ENCODE measurements at places on chromosomes 12 and 14.

- no peak for DNase-seq
Measured at GRCh38 chr14:85122690-85123089, 407.3 kb upstream of the FLRT2 start.

- no peak for DNase-seq
Measured at GRCh38 chr14:76647697-76648298, 113.5 kb upstream of the VASH1 start.

DNA sequence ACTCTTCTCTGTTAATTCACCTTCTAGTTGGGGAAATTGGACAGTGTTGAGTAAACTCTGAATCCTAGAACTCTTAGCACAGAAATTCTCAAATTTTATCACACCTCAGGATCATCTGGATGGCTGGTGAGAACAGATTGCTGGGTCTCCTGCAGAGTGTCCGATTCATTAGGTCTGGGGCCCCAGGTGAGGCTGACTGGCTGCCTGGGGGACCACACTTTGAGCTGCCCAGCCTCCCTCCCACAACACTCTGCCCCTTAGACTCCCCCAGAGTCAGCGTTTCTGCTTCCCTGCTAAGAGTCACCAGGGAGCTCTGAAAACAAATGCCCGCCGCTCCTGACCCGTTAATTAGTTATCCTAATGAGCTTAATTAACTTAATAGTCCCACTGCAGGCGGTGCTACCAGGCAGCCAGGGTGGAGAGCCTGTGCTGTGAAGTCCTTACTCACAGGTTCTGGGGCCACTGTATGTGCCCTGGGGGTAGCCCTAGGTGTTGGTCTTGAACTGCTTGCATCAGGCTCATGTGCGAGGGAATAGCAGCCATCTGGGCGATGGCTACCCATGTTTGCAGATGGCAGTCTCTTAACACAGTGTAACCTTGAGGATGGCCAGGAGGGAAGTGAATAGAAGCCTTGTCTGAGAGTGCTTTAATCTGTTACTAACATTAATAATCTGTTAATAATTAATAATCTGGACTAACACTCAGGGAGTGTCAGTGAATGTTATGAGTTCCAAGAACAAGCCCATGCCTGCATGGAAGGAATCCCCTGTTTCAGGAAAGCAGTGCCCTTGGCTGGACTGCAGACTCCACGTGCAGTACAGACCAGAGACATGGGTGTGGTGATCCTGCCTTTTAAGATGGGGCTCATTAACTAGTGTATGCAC, 35.6 kb downstream of the AACS start:
- DNase-seq = no peak

DNA sequence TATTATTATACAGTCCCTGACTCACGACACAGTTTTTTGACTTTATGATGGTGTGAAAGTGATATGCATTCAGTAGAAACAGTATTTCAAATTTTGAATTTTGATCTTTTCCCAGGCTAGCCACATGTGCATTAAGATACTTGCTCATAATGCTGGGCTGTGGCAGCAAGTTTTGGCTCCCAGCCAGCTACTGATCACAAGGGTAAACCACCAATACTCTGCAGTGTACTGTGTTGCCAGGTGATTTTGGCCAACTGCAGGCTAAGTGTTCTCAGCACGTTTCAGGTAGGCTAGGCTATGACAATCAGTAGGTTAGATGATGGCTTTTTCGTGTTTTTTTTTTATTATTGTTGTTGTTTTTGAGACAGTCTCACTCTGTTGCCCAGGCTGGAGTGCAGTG, 69.4 kb upstream of the ACTN1 start:
- DNase-seq = no peak

DNA sequence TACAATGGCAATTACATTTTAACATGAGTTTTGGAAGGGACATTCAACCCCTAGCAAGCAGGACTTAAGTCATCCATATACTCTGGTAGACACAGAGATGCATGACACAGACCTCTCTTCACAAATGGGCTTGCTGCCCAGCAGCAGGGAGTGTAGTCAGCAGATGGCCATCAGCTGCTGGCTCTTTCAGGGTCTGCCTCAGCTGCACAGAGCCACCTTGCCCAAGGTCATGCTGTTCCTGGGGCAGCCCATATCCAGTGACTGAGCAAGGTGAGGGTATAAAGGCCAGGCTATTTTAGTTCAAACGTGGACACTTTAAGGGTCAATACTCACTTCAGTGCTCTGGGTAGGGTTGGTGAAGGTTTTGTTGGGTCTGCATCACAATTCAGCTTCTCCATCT, 58.3 kb upstream of the JDP2 start:
- DNase-seq = no peak

GRCh38 chr12:60035835-60036234, 440.0 kb downstream of the SLC16A7 start:
- DNase-seq = no peak

DNA sequence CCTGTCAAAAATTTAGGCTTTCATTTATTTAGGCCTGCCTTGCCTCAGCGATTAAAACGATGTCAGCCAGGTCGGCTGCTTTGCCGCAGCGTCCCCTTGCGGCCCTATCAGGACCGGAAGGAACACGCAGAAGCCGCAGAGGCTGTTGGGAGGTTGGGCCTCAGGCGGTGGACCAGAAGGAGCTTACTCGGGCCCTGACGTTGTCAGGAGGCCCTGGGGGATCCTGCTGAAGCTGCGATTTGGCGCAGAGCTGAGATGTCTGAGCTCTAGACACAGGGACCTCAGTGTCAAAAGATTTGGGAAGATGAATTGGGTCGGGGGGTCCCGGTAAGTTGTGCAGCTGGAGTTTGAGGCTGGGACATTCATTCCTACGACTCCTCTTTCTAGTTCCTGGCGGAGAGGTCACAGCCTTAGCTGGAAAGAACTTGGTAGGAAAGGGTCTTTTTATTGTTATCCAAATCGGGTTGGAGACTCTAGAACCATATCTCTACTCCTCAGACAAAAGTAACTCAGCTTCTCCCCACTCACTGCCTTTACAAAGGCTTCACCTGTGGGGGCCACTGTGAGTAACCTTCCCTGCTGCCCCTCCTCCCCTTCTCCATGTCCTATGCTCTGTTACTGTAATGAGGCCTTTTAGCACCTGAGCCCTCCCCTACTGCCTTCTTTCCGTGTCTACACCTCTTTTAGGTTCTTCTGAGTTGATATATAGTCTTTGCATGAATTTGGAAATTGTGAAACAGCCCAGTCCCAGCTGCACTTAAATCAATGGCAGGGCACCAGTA, 6.6 kb upstream of the ABCD2 start:
- no peak for DNase-seq

GRCh38 chr12:31215518-31216232, 110.3 kb downstream of the SINHCAF start:
- no peak for DNase-seq

DNA sequence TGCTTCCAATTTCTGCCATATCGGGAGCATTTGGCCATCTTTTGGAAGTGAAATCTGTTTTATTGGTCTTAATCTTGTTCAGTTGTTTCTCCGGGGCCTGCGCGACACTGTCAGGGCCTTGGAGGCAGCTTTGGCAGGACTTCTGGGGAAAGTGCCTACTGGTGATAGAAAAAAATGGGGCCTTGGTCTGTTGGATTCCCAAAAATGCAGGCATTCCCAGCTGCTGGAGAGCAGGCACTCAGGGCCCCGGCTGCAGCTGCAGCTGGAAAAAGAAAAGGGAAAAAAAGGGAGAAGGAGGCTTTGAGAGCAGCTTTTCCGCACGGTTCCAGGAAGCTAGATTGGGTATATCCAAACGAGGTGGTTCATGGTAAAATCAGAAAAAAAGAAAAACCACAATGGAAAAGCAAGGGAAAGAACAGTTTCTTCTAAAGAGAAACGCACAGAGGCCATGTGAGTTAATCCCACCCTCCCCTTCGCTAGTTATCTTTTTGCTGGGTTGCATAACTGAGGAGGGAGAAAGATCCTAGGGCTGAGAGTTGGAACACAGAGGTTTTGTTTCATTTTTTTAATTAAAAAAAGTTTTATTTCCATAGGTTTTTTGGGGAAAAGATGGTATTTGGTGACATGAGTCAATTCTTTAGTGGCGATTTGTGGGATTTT, 134.7 kb upstream of the RFLNA start:
- DNase-seq = no peak

DNA sequence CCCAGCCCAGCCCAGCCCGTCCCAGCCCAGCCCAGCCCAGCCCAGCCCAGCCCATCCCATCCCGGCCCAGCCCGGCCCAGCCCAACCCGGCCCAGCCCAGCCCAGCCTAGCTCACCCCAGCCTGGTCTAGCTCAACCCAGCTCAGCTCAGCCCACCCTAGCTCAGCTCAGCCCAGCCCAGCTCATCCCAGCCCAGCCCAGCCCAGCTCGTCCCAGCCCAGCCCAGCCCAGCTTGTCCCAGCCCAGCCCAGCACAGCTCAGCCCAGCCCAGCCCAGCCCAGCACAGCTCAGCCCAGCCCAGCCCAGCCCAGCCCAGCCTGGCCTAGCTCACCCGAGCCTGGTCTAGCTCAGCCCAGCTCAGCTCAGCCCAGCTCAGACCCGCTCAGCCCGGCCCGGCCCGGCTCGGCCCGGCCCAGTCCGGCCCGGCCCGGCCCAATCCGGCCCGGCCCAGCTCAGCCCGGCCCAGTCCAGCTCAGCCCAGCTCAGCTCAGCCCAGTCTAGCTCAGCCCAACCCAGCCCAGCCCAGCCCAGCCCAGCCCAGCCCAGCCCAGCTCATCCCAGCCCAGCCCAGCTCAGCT, 184.7 kb downstream of the TMEM121 start:
- no peak for DNase-seq

DNA sequence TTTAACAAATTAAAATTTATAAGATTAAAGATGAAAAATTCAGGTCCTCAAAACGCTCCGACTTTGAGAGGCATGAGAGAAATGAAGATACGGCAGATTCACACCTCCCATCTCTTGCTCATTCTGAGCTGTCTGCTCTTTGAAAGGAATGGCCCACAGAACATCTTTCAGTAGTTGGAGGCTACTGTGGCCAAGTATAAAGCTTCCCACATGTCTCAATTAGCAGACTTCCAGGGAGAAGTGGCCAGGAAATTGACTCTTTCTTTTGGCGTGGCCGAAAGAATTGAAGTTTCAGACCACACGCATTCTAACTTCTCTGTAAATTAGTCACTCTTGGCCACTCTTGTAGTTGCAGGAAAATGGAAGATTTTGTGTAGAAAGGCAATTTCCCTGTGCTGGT, 129.2 kb downstream of the DIP2B start:
- no peak for DNase-seq

DNA sequence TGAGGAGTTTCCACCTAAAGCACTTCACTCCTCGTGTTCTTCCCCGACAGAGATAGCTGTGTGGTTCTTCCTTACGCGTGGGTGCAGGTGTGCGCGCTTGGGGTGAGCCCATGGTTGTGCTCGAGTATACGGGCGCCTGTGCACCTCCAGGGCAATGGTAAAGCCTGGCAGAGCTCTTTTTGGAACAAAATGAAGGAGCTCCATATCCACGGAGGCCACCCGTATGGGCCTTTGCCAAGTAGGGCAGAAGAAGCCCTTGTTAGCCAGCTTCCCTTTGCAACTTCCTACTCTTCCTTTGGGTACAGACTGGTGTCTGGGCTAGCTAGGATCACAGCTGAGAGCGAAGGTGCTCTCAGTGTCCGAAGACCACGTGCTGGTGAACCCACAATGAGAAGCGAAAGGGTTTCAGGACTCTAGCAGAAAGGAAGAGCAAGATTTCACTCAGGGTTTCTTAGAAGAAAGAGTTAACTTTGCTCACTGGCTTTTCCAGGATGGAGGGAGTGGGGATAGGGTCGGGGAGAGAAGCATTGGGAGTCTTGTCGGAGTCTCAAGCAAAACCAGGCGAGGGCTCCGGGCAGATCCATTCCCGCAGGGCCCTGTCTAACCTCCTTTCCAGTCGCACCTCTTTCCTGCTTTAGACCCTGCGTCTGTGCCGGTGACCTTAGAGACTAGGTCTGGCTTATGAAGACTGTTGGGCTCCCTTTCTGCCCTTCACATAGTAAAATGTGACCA, 960 bp upstream of the LRFN5 start:
- no peak for DNase-seq

GRCh38 chr14:74583689-74584434, 28.2 kb downstream of the LTBP2 start:
- DNase-seq = no peak

GRCh38 chr12:121969726-121970125, 51.3 kb downstream of the CFAP251 start:
- no peak for DNase-seq

DNA sequence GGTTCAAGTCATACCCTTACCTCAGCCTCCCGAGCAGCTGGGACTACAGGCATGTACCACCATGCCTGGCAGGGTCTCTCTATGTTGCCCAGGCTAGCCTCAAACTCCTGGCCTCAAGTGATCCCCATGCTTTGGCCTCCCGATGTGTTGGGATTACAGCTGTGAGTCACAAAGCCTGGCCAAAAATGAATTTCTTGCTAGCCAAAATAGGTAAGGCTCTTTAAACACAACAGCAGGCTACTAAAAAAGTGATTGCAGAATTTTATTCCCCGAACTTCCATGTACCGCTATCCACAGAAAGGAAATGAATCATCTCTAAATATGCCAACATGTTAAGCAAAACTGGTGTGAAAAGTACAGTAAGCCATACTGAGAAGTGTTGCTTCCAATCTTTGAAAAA, 50.6 kb downstream of the WDHD1 start:
- no peak for DNase-seq

DNA sequence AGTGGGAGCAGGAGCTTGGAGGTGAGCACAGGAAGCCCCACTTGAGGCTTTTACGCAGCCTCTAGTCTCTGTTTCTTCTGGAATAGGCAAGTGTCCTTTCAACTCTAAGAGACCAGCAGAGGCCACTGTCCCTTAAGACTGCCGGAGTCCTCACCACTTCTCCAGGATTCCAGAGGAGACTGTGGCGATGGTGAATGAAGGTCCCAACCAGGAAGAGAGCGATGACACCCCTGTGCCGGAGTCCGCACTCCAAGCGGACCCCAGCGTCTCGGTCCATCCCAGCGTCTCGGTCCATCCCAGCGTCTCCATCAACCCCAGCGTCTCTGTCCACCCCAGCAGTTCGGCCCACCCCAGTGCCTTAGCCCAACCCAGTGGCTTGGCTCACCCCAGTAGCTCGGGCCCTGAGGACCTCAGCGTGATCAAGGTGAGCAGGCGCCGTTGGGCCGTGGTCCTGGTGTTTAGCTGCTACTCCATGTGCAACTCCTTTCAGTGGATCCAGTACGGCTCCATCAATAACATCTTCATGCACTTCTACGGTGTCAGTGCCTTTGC, 442 bp downstream of the FLVCR2 start:
- DNase-seq = no peak

GRCh38 chr14:103705504-103706284, 9.6 kb downstream of the XRCC3 start:
- DNase-seq = no peak

GRCh38 chr12:119594399-119594730, 791 bp downstream of the TMEM233 start:
- no peak for DNase-seq

GRCh38 chr14:37429618-37430017, 165.4 kb downstream of the FOXA1 start:
- DNase-seq = no peak

- peak; percentile 71 for DNase-seq
Measured at GRCh38 chr14:57390806-57391516, 575 bp downstream of the NAA30 start.

DNA sequence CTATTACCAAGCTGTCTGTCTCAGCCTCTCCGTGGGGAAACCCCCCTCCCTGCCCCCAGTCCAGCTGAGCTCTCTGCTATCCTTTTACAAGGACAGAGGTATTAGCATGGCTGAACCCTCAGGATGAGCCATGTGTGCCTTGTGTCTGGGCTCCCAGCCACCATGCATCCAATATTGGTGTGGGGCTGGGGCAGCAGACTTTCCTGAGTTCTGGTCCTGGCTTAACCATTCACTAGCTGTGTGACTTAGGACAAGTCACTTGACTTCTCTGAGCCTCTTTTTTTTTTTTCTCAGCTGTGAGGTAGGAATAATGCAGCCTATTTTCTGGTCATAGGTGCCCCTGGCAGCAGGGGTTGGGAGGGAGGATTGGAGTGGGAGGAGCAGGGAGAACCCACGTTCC, 17.1 kb upstream of the CYP46A1 start:
- DNase-seq = no peak
